ENCODE measurements at places on chromosomes 16 and 17. TPM values are rescaled to one million over a fixed set of nuclear protein-coding genes. Genes with fewer than 3 reads are reported as not detected.

GRCh38 chr17:7774055-7774521 is 56.5 kb downstream of the DNAH2 start:
- no peak for ATAC-seq

DNA sequence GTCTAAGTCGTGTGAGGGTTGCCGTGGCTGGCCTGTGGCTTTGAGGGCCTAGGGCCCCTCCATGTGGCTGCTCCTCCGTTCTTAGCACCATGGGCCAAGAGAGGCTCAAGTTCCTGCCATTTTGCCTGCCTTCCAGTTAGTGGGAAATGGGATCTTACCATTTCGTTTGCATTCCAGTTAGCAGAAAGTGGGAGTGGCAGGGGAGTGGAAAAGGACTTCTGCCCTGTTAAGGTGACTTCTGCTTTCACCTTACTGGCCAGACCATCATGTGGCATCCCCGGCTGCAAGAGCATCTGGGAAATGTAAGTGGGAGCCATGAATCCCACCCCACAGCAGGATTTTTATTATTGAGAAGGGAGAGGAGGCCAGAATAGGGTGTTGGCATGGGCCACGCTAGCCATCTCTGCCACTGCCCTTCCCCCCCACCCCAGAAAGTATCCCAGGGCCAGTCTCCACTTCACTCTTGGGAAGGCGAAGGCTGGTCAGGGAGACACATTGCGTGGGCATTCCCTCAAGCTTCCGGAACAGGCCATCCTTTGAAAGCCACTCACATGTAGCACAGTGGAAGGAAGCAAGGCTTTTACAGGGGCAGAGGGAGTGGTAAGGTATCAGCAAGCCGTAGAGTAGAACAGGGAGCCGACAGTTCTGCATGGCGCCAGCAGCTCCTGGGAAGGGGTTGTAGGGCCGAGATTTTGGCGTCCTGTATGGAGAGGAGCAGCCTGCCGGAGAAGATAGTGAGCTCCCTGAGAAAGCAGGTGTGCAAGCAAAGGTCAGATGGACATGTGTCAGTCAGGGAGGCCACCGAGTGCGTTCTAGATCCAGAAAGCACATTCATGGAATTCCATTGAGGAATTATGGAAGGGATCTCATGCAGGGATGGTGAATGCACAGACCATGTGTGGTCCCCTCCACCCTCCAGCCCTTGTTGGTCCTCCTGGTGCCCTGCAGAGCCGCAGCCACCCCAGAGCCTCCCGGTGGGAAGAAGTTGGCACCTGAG is 33.4 kb downstream of the CMIP start:
- no peak for ATAC-seq

GRCh38 chr17:31680126-31680525 is 178.9 kb downstream of the COPRS start:
- ATAC-seq, result no peak

GRCh38 chr16:13926464-13926863 is 6.5 kb downstream of the ERCC4 start:
- no peak for ATAC-seq

DNA sequence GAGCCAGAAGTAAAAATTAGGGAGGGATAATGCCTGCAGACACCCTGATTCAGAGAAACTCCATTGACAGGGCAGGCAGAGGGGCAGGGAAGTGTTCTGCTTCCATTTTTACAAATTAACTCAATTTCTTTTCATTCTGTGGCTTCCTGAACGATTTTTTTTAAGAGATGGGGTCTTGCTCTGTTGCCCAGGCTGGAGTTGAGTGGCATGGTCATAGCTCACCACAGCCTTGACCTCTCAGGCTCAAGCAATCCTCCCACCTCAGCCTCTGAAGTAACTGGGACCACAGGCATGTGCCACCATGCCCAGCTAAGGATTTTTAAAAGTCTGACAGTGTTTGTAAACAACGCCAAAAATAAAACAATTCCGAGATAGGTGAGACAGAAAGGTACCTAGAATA is 99.8 kb downstream of the SMG6 start:
- ATAC-seq, result no peak

- peak; percentile 74 for ATAC-seq
These were observed 122.3 kb upstream of the CIBAR2 start for GRCh38 chr16:85234310-85235204.

DNA sequence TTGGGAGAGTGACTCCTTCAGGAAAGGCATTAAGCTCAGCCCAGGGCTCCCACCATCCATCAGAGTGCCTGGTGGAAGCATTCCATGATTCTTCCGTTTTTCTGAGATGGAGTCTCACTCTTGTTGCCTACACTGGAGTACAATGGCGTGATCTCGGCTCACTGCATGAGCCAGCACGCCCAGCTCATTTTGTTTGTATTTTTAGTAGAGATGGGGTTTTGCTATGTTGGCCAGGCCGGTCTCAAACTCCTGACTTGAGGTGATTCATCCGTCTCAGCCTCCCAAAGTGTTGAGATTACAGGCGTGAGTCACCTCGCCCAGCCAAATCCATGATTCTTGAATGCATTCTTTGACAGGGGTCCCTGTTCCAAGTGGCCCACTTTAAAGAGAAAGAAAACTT is 23.1 kb downstream of the MIS12 start:
- ATAC-seq, result no peak

- ATAC-seq, result no peak
These were observed 18.0 kb upstream of the KCNJ18 start for GRCh38 chr17:21674242-21674731.

DNA sequence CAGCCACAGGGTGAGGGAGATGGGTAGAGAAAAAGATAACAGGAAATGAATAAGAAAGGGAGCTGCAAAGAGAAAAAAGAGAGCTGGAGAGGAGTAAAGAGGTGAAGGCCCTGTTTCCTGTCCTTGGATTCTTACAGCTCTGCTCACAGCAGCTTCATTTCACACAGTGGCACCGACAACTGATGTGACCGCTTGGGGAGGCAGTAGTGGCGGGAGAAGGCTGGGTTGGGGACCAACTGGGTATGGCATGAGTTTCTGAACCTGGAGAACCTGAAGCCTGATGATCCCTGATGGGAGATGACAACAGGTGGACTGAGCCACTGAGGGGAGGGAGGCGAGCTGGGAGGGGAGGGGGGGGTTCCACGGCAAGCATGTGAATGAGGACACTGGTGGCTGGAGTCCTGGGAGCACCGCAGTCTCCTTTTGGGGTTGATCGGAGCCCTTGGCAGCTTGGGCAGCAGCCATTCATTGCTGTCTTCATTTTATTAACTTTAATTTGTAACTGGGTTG is 34.3 kb upstream of the TOB1 start:
- ATAC-seq, result no peak

Gene GPR139
- total RNA-seq, result not detected

- ATAC-seq, result no peak
These were observed 127.9 kb downstream of the RBFOX3 start for GRCh38 chr17:79482727-79483521.

Gene MPV17L
- total RNA-seq, result 7.9 TPM

- ATAC-seq, result no peak
These were observed 169.4 kb downstream of the IRX5 start for GRCh38 chr16:55100100-55100499.

GRCh38 chr17:45077643-45078042 is 16.5 kb downstream of the NMT1 start:
- ATAC-seq, result no peak

GRCh38 chr16:55505333-55506015 is 3.4 kb upstream of the LPCAT2 start:
- ATAC-seq, result no peak

All from gastroesophageal sphincter (tissue), 4 donors.